ENCODE measurements at places on chromosomes 6 and 20.

- DNase-seq, result peak; percentile 95
Observed at GRCh38 chr6:54813892-54814291, 32.7 kb upstream of the FAM83B start.

GRCh38 chr20:1761116-1761515 lies 103.5 kb upstream of the SIRPG start:
- no peak for DNase-seq

- no peak for DNase-seq
Observed at GRCh38 chr6:53330137-53330536, 18.6 kb downstream of the ELOVL5 start.

- no peak for DNase-seq
Observed at GRCh38 chr6:52426667-52427066, 6.5 kb downstream of the EFHC1 start.

GRCh38 chr6:83199863-83200225 lies 6.7 kb downstream of the RWDD2A start:
- DNase-seq, result no peak

GRCh38 chr20:32370897-32371296 lies 12.8 kb downstream of the ASXL1 start:
- no peak for DNase-seq

GRCh38 chr6:46011188-46012085 lies 4.2 kb downstream of the CLIC5 start:
- no peak for DNase-seq

DNA sequence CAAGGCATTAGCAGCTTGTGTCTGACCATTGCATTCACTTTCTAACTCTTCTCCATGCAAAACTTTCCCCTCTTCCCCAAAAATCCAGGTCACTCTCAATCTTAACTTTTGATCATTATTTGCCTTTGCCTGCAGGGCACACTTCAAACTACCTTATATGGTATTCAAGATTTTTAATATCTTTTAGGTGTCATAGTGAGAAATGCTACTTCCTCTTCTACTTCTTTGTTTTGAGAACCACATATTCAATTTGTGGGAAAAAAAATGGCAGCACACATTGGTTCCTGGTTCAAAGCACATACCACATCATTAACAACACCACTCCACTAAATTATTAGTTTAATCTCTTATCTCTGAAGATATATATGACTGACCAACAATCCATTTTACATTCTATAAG lies 1267.0 kb upstream of the CITED2 start:
- no peak for DNase-seq

DNA sequence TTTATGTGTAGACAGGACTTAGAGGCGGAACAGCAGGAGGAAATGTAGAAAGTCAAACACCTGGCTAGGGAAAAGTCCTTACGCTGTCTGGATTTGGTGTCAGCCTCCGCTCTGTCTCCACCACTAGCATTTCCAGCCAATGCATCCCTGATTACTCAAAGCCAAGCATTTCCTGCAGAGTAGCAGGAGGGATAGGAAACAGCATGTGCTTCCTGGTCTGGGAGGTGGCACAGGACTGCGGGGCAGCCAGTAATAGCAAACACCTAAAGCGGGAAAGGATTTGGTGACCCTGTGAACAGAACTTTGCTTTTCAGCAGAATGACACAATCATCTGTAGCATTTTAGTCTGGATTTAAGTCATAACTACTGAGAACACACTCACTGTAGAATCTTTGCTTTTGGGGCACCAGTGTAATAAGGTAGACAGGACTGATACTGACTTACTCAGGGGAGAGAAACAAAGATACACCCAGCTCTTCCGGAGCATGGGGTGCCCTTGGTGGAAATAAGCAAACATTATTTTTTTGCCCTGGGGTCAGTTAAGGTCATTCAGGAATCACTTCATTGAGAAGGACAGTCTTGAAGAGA lies 133.3 kb upstream of the AHI1 start:
- no peak for DNase-seq

- no peak for DNase-seq
Observed at GRCh38 chr6:38522322-38522721, 117.4 kb downstream of the BTBD9 start.

DNA sequence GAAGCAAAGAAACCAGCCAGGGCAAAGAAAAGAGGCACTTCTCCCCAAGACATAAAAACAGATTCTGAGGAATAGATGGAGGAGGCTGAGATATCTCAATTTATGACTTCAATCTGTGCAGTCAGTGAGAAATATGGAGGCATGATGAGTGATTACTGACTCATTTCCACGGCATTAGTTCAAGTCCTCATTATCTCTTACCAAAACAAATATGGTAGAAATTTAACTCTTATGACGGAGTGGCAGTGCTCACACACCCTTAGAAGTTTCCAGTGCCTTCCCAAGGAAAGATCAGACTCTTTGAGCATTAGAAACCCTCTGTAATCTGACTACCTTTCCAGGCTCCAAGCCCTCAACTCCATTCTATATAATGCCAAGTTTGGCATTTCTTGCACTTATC lies 364.1 kb downstream of the ARHGAP18 start:
- no peak for DNase-seq

DNA sequence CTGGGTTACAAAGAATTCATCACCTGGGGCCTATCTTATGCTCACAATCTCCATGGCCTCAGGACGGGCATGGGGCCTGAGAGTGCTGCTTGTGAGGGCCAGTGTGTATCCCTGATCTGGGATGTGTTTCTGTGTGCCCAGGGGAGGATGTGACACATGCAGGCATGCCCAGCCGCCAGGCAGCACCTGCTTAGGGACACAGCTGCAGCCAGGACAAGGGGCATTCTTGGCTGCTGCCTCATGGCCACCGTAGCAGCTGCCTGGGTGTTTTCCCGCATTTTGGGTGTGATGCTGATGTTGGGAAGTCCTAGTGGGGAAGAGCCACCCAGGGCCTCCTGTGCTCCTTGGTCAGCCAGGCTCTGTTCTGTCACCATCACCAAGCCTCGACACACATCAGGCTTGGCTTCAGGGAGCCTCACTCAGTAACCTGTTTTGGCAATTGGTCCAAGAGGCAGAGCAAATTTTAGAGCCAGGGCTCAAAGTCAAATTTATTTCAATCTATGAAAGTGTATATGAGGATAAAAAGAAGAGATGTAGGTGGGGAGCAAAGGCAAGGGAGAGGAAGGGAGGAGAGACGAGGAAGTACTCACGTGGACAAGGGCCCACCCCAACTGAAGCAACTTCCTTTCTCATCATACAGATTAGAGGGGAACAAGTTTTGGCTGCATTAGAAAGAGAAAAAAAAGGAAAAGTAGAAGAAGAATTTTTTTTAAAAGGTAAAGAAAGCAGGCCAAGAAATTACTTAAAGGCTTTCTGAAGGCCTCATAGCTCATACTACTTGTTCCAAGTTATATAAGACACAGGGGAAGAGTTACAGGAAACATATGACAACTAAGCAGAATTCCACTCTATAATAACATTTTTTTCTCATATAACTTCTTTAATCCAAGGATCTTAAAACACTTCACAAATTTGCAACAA lies 269.9 kb upstream of the SUPT3H start:
- DNase-seq, result no peak

GRCh38 chr20:50866831-50867230 lies 64.4 kb downstream of the ADNP start:
- DNase-seq, result no peak

GRCh38 chr20:6104493-6105188 lies 18.2 kb downstream of the FERMT1 start:
- DNase-seq, result no peak
